ENCODE measurements at places on chromosomes 1 and 21. TPM values are rescaled to one million over a fixed set of nuclear protein-coding genes. Genes with fewer than 3 reads are reported as not detected.

GRCh38 chr1:64757213-64757612 is 12.3 kb downstream of the RAVER2 start:
- no peak for DNase-seq

The OR10Z1 gene
- not detected for total RNA-seq

The SDHB gene
- total RNA-seq = 376 TPM

The SLC2A5 gene
- 3.2 TPM for total RNA-seq

DNA sequence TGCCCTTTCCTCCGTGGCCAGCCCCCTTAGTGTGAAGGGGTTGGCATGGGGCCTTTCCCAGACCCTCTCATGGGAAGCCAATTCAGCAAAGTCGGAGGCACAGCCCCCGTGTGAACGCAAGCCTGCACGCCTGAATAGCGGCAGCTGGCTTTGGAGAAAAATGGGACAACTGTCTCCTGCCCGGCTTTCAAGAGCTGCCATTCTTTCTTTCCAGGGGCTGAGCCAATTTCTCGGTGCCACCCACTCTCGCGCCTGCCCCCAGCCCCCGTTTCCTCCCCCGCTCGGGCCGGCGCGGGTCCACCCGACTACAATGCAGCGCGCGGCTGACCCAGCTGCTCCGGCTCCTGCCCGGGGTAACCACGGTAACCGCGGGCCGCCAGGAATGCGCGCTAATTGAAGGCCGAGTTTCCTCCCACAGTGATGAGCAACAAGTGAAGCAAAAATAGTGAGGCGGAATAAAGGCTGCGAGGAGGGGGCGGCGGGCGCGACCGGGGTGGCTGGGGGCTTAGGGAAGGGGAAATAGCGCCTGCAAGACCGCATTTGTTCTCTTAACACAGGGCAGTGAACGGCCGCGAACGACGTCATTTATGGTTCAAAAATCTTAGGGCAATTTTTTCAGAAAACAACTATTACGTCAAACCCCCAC is 27.8 kb downstream of the ILDR2 start:
- DNase-seq = peak; percentile 27

GRCh38 chr1:89990976-89991831 is 3.7 kb upstream of the ZNF326 start:
- no peak for DNase-seq

DNA sequence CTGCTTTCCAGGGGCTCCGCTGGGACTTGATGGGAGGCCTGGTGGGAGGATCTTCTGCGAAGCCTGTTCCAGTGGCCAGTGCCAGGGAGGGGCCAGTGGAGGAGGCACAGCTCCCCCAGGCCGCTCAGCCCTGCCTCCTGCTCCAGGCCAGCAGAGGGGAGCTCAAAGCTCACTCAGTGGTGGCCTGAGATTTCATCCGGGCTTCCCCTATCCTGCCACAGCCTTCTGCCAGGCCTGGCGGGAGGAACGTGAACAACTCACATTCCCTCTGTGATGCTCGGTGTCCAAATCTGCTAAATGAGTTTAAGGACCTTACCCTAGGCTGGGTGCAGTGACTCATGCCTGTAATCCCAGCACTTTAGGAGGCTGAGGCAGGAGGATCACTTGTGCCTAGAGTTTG is 3.3 kb downstream of the CLCNKB start:
- no peak for DNase-seq
